NCI-H2081 (cell line): ENCODE measurements at places on chromosomes 11 and 22.

- DNase-seq = no peak
These were observed 50.7 kb upstream of the SLC35C1 start for GRCh38 chr11:45754261-45754709.

DNA sequence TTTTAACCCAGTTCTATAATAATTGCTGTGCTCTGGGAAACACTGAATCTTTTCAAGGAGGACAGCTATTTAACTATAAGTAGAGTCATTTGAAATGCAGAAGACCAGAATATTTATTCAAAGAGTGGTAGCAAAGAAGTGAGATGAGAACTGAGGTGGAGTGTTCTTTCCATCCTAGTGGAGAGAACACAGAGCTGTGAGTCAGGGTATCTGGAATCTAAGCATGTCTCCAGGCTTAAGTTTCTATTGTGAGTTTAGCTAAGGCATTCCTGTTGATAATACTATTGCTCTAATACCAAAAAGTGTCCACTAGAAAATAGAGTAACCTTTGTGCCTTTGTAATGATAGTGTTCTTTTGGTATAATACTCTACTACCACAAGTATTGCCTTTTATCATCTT lies 32.4 kb downstream of the JAM3 start:
- no peak for DNase-seq

DNA sequence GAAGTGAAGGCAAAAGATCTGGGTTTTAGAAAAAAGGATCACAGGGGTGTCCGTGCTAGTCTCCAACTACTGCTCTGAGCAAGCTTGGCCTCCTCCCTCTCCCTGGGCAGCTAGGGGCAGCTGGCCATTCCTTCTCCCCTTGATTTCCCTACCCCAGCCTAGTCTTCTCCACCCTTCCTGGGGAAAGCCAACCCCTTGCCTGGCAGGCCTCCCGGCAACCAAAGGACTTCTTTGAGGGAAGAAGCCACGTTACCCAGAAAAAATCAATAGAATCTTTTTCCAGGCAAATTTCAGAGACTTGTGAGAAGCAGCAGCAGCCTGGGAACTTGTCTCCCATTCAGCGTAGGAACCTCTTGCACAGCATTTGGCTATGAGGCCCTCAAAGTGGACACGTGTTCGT lies 91.5 kb downstream of the MIAT start:
- no peak for DNase-seq

DNA sequence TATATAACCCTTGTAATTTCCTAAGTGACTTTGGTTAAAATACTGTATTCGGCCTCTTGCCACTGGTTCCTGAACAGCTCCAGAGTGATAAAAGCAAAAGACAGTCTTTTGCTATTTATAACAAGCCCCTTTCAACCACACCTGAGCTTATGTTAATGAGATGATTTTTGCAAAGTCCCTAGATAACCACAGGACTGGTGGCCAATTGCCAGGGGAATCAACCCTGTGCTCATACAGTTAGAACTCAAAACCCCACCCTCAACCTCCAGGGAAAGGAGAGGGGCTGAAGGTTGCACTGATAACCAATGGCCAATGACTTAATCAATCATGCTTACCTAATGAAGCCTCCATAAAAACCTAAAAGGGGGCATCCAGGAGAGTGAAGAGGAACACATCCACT lies 77.9 kb downstream of the SIK3 start:
- DNase-seq = no peak

GRCh38 chr11:95289378-95290101 lies 58.5 kb upstream of the SESN3 start:
- no peak for DNase-seq

GRCh38 chr11:126719740-126720139 lies 280.8 kb downstream of the KIRREL3 start:
- DNase-seq = no peak

DNA sequence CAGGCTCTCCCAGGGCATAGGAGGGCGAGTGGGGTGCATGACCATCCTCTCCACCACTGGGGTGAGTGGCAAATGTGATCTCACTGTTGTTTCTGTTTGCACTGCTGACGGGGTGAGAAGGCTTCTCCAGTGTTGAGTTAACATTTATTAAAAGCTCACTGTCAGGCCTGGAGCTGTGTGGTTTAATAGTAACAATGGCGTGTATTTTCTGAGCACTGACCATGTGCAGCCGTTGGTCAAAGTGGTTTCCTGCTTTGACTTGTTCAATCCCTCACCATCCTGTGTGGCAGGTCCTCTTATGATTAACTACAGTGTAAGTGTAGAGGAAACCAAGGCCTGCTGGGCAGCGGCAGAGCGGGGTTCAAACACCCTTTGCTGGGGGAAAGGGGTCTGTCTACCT lies 4.4 kb downstream of the A4GALT start:
- no peak for DNase-seq
